ENCODE measurements at places on chromosomes 2 and 18.

- DNase-seq, result no peak
These were observed 22.1 kb upstream of the ASB1 start for GRCh38 chr2:238404406-238405216.

DNA sequence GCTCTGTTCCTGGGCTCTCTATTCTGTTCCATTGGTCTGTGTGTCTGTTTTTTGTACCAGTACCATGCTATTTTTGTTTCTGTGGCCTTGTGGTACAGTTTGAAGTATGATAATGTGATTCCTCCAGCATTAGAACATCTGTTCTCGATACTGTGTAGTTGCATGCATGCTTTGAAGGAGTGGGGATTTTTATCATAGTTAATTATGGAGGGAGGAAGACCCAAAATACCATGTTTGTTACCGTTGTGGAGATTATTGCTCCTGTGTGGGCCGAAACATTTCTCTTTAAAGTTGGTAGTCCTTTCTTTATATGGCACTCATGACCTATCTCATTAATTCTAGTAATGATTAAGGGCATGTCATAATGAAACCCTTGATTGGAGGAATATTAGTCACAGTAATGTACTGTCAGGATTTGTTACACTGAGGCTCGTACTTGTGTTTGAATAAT, 87.6 kb downstream of the TTC27 start:
- no peak for DNase-seq

GRCh38 chr18:30234755-30235154, 807.8 kb downstream of the DSC3 start:
- DNase-seq, result no peak

DNA sequence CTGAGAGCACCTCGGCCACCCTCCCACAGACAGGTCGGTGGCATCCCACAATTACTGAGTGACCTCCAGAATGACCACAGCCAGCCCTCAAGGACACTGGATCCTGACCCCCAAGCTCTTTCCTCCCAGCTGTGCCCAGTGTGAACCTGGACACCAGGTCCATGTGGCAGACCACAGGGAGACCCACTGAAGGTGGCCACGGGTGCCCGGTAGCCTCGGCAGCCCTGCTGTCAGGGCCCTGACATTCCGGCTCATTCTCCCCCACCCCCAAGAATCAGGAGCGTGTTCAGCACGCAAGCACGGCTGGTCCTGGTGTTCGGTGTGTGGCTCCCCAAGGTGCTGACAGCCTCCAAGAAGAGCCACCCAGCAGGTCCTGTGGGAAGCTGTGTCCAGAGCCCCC, 32.8 kb downstream of the AQP12A start:
- DNase-seq, result no peak

- DNase-seq, result no peak
These were observed 115.7 kb downstream of the MTCL1 start for GRCh38 chr18:8821083-8821465.

DNA sequence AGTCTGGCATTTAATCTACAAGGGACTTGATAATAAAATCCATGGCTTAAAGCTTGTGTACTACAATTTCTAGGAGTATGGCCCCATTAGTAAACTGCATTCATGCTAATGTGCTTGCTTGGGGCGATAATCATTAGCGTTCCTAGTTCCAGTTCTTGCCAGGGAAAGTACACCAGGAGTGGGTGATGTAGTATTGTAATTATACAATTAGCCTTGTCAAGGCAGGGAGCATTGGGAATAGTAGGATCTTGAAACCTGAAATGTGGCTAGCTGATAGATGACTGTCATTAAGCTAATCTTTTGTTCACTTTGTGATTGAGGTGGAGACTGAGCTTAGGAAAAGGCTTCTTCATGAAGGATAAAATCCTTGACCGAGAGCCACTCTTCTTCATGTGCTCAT, 989.2 kb downstream of the CPS1 start:
- no peak for DNase-seq

DNA sequence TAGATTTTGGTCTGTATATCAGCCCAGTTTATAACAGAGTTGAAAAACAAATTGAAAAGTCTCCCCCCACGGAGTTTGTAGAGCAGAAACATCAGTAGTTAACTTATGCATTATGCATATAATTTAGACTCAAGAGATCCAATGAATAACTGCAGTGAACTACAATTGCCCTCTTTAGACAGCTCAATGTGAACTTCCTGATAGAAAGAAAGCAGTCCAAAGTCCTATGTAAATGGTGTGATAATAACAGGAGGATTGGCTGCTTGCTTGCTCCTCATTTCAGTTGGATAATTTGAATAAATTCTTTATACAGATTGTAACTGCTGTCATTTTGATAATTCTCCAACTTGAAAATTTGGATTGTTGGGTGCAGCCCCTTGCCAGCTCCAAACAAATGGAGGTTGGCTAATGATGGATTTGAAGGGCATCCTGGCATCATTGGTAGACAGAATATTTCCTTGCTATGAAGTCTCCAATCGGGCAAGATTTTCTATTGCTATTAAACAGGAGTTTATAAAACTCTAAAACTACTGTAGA, 297.1 kb downstream of the ASXL3 start:
- DNase-seq, result no peak

DNA sequence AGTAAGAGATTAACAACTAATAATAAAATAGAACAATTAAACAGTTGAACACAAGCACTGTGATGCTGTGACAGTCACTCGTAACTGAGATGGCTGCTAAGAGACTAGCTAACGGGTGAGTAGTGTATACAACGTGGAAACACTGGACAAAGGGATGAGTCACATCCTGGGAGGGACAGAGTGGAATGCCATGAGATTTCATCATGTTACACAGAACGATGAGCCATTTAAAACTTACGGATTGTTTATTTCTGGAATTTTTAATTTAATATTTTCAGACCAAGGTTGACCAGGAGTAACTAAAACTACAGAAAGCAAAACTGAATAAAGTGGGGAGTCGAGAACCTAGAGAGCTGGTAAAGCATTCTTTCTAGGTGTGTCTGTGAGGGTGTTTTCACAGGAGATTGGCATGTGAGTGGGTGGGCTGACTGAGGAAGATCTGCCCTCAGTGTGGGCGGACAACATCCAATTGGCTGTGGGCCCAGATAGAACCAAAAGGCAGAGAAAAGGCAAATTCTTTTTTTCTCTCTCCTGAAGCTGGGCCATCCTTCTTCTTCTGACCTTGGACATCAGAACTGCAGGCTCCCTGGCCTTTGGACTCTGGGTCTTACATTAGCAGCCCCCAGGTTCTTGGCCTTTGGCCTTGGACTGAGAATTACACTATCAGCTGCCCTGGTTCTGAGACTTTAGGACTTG, 14.6 kb downstream of the TMSB10 start:
- DNase-seq, result peak; percentile 95

GRCh38 chr2:58339548-58340243, 98.6 kb upstream of the FANCL start:
- DNase-seq, result no peak

GRCh38 chr18:8235894-8236293, 373.3 kb upstream of the RAB12 start:
- DNase-seq, result no peak
